ENCODE measurements at places on chromosomes 1 and 21.

DNA sequence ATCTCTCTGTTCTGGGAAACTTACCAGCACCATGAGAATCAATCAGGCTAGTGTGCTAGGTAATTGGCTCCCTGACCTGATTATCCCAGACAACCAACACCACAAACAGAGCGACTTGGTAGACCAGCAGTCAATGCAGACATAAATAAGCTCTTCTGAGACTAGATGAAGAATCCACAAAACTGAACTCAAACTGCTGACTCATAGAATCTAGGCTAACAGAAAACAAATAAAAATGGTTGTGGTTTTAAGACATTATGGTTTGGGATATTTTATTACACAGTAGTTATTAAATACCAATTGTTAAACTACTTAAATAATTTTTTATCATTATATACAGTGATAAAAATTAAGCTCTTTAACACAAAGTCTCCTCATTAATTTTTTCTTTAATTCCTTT lies 535.7 kb downstream of the COL11A1 start:
- DNase-seq: no peak

DNA sequence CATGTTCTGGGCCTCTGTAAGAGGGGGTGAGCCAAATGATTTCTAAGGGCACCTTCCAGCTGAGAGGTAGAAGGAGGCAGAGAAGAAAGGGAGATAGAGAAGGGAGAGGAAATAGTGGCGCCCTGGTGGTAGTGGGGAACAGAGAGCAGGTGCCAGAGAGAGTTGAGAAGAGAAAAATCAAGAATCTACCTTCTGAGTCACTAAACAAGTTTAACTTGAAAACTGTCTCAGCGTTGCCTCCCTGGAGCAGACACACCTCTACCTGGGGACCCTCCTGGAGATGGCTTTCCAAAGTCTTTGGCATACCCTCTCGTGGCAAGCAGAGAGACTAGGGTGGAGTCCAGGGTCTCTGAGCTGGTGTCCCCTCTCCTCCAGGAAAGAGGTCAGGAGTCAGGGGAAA lies 1.1 kb upstream of the SLC45A3 start:
- DNase-seq: no peak

DNA sequence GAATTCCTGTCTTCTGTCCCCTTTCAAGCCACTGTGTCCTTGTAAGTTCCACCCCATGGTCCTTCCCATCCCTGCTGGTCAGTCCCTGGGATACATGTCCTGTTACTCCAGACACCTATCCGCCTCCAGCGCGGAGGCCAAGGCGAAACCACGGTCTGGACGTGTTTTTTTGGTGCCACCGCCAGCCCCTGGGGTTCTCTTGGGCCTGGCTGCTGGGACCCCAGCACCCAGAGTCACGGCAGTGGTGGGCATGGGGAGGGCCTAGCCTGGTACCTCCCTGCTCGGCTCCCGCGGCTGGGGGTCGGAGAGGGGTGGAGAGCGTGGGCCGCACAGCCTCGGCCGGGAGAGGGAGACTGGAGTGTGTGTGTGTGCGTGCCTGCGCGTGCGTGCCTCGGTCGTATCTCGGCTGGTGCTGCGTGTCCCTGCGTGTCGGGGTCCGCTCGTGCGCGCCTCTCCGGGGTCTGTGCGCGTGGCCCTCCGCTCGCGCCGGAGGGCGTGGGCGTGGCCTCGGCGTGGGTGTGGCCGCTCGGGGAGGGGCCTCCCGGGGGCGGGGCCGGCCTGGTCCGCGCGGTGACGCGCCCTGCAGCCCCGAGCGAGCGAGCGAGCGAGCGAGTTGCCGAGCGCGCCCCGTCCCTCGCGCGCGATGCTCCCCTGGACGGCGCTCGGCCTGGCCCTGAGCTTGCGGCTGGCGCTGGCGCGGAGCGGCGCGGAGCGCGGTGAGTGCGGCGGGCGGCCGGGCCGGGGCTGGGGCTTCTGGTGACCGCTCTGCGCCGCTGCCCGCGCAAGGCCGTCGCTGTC lies at the start of gene VWA1:
TSS of gene VWA1 (plus strand) at position 585 of the 798 bp plus-strand sequence. CDS start at position 644, 59 bp downstream.
- peak; percentile 67 for DNase-seq

GRCh38 chr1:109470245-109470644 lies 3.9 kb downstream of the SYPL2 start:
- no peak for DNase-seq

GRCh38 chr1:241813768-241814320 lies 34.2 kb upstream of the EXO1 start:
- peak; percentile 64 for DNase-seq

- no peak for DNase-seq
These were observed 8.5 kb upstream of the MATN1 start for GRCh38 chr1:30731806-30732276.

- no peak for DNase-seq
These were observed 743 bp upstream of the KRTAP10-10 start for GRCh38 chr21:44636209-44637017.
